ENCODE measurements at places on chromosomes 1 and 21.
A peak's percentile ranks its signal among the peaks of the same experiment; 100 is the strongest.

- DNase-seq, result no peak
These were observed 258.5 kb downstream of the TRABD2B start for GRCh38 chr1:47738560-47739182.

DNA sequence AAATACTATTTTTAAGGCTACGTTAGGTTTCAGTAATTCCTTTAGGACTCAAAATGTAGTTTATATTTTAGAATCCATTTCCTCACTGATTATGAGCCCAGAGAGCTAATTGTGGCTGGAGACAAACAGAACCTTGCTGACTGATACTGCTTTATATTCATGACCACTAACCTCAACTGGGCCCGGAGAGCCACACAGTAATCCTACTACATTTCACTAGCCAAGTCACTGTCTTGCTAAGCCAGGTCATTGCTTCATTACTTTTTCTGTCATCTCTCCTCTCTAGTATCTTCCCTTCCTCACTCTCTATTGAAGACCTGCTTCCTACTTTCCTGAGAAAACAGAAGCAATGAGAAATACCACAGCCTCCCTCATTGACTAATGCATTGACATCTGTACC is 24.7 kb downstream of the IL23R start:
- no peak for DNase-seq

DNA sequence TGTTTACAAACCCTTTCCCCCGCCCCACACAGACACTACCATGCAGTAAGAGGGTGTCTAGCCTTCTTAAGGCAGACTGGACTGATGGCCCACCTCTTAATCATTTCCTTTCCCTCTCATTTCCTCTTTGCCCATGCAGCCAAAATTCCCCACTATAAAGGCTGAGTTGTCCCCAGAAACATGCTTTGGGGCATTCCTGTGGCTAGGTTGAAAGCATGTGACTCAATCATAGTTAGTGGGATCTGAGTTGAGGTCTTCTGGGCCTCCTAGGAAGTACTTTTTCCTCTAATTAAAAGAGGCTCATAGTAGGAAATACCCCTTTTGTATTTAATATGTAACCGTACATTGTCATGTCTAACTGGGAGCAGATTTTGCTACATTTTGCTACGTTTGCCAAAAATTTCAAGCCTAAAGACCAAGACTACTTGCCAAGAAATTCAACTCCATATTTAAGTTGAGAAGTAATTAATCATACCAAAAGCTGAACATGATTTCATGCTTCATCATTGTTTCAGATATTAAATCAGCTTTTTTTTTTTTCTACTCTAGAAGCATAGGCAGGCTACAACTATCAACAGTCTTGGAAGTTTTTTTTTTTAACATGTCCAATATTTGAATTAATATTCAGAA is 174.7 kb downstream of the ADGRL4 start:
- no peak for DNase-seq

DNA sequence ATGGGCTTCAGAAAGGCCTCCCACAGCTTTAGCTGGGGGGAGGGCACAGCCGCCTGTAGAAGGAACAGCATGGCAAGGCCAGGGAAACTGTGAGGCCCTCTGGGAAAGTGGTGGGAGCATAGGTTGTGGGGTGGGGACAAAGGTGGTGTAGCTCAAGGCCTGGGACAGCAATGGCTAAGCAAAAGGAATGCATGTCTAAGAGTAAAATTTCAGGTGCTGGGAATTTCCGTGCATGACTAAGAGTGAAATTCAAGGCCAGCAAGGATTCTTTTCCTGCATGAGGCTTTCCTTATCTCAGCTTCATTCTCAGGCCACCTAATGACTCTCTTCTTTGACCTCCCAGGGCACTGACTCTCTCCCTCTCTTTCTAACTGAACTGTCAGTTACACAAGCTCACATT is 86.5 kb upstream of the WNT4 start:
- DNase-seq, result no peak

GRCh38 chr1:150765296-150765976 is at the start of gene CTSS:
Gene CTSS (minus strand): TSS chr1:150765778. CDS start chr1:150764763, 1,015 bp downstream.
- DNase-seq, result no peak

GRCh38 chr1:149888247-149888998 is 10.9 kb upstream of the BOLA1 start:
- DNase-seq, result peak; percentile 51
